ENCODE measurements at places on chromosomes 12 and 14.

DNA sequence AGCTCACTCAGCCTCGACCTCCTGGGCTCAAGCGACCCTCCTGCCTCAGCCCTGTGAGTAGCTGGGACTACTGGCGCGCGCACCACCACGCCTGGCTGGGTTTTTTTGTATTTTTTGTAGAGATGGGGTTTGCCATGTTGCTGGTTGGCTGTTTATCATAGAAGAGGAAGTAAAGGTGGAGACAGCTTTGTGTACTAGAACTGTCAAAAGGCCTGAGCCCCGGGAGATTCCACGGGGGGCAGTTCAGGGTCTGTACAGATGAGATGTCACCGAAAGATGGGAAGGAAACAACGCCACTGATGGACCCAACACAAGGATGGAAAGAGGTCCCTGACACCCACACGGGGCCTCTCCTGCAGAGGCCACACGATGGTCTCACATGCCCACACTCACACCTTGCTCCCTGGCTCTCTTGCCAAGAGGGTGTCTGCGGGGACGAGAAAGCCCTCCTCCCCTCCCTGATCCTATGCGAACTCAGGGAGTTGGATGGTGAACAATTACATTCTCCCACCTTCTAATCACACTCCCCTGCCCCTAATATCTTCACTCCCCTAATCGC is 66.6 kb downstream of the KDM2B start:
- DNase-seq = no peak

DNA sequence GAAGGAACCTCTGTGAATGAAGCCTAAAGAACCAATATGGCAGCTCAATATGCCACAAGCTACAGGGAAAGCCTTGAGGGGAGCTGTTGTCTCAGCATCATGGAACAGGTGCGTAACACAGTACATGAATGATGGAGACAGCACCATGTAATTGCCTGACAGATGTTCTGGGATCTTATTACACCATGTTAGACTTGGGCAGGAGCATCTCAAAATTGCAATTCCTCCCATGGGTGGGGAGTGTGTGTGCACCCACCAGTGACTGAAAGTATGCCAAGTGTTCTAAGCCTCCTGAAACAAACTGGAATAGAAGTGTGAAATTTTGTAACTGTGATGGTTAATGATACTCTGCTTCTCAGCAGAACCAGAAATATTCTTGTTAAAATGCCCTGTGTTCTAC is 151.0 kb upstream of the SRRM4 start:
- no peak for DNase-seq

DNA sequence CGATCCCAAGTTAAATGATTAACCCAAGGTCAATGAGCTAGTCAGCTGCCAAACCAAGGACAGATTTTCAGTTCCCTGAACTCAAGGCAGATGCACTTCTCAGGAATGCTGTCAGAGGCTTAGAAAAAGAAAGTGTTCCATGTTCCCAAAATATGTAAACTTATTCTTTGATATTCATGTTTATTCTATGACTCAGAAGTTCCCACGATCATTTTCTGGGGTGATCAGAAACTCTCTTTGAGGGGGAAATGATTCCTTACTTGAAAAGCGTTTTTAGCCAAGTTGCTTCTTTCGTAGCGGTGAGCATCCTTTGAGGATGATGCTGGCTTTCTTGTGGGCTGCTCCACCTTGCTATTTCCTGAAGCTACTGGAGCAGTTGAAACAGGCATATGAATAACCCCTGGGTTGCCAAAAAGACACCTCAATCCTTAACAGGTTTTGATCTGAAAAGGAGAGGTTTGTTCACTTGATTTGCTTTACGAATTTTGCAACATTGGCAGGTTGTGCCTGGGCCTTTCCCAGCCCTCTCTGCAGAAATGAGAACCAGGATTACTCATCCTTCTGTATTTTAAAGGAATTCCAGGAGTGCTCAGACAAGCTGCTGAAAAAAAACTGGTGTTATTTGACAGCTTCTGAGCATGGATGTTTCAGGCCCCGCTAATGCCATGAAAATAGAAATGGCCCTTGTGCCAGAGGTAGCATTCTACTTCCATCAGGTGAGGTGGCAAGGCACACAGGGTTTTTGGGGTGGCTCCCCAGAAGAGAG is 121.4 kb upstream of the HIF1A start:
- no peak for DNase-seq

- no peak for DNase-seq
Measured at GRCh38 chr14:68111097-68111852, 291.7 kb downstream of the RAD51B start.

DNA sequence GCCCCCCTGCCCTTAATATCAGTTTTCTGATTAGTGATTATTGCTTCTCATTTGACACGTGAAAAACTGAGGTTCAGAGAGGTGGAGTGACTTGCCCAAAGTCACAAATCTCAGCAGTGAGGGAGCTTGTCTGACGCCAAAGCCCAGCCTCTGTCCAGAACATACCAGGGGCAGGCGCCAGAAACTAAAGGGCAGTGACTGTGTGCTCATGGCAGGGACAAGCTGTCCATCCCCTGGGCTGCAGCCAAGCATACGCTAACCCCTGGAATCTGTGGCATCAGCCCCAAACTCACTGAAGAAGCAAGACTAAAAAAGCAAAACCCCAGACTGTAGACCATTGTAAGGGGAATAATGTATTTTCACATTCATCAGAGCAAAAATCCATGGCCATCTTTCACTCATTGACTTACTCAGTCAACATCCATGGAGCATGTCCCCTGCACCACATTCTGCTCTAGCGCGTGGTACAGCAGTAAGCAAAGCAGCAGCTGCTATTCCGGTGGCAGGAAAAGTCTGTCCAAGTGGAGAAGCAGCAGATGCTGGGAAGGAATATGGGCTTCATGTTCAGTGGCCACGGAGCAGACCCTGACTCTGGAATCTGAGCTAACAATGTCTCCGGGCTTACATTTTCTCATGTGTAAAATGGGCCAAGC is 1.5 kb upstream of the SERPINA4 start:
- DNase-seq = no peak

DNA sequence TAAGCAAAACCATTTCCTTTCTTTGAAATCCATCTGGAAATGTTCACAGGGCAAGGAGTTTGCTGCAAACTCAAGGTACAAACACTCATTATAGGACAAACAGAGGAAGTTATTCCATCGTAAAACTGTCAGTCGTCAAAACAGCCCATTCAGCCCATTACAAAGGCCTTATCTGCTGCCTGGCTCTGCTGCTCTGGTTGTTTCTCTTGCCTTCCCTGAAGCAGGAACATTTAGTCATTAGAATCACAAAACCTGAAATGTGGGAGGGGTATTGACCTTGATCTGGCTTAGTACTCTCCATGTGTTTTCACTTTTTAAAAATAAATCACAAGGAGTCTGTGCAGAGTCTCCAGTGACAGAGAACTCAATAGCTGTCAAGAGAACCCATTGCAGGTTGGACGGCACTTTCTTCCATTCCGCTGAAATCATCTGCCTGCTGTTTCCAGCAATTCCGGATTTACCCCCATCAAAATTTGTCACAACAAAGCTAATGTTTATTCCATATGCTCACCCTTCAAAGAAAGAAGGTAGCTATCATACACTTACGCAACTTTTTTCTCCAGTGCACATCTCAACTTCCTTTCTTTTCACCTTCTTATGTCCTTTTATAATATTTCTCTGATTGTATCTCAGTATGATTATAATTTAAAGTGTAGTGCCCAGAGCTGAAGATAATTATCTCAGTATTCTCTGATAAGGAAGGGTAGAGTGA is 24.6 kb upstream of the ITPR2 start:
- no peak for DNase-seq

- no peak for DNase-seq
Measured at GRCh38 chr12:31759632-31760459, 31.0 kb upstream of the AMN1 start.

DNA sequence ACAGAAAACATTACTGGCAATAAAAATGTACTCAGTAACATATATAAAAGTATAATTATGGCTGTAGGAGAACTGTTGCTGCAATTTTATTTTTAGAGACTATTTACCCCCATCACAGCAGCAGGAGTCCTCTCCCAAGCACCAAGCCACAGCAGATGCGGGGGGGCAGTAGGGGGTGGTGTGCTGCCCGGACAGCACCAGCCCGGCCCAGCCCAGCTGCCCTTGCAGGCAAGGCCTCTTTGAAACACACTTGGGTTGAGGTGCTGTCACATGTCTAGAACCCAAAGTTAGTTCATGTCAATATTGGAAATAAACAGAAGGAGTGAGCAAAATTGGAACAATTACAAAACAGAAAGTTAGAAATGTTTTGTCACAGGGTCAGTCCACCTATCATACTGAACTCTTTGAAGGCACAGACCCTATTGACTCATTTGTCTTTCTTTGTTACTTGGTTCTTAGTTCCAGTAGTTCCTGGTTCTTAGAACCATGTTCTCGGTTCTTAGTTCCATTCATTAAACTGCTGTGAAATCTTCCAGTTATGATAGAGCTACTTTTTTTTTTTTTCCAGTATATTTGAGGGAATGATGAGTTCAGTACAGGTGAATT is 22.7 kb downstream of the CCNK start:
- DNase-seq = no peak

DNA sequence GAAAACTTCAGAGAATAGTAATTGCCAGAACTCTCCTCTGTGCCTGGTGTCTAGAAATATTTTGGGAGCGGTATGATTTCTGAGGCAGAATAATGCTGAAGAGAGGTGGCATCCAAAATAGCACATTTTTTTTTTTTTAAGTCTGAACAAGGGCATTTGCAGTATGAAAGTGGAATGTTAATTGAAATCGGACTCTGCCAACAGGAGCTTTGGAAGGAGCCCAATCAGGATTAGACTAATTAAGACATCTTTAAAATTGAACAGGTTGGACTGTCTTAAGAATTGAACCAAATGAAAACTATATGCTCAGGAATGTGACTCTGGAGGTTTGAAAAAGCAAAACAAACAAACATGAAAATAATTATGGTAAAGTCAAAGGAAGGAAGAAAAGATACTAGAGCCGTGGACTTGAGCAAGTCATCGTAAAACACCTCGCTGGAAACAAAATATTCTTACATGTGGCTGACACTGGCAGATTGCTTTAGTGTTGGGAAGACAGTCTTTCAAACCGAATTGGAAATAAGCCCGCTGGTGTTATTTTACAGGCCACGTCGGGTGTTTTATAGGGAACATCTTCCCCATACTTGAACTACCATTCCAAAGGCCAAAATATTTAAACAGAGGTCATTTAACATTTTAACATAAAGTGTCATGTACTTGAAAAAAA is 436.3 kb downstream of the VRK1 start:
- DNase-seq = no peak

GRCh38 chr12:11984417-11984816 is 86.3 kb upstream of the BCL2L14 start:
- DNase-seq = no peak

DNA sequence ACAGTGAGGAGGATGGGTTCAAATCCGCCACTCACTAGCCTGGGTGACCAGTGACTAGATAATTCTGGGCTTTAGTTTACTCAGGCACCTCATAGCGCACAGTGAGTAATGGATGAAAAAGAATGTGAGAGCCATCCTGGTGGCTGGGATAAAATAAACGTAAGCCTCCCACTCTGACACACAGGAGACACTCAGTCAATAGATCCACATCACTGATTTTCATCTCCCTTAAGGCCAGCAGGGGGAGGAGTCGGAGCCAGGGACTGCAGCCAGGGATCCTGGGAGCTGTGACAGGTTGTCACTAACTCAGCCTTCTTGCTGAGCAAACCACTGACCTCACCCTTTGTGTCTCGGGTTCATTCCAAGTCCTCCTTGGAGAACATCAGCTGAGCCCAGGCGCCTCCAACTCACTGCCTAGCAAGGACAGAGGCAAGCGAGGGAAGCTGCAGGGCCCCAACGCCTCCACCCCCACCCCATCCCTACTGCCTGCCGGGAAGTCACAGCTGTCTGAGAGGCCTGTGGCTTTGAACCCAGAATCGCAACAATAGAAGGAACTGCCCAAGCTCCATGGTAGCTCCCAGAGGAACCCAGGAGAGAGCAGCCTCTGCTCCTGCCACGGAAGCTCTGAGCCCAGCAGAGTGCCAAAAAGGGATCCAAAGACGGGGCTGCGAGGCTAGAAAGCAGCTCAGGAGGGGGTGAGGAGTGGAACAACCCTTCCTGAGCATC is 30.7 kb downstream of the PXN start:
- no peak for DNase-seq

DNA sequence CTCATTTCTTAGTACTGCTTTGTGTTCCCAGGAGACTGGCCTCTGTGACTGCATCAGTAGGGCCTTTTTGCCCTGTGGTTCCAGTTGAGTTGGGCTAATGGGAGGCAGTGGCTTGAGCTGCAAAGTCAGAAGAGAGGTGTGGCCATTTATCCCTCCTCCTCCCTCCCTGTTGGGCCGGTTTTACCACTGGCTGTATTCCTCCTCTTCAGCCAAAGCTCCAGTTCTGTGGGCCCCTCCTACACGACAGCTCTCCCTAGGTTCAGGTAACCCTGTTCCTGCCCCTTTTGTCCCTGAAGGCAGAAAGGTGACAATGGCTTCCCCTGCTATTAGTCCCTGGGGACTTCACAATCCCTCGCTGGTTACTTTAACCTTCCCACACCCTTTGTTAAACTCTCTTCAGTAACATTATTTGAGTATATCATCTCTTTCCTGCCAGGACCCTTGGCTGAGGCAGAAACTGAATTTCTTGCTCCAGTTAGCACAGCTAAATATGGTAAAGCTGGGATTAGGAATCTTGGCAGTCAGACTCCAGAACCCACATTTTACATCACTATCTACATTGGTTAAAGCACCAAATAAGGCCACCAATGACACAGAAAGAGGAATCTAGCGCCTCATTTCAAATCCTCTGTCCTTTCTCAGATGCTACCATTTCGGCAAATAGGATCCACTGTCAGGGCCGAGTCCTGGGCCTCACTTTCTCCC is 121.9 kb upstream of the SLC35F4 start:
- no peak for DNase-seq

DNA sequence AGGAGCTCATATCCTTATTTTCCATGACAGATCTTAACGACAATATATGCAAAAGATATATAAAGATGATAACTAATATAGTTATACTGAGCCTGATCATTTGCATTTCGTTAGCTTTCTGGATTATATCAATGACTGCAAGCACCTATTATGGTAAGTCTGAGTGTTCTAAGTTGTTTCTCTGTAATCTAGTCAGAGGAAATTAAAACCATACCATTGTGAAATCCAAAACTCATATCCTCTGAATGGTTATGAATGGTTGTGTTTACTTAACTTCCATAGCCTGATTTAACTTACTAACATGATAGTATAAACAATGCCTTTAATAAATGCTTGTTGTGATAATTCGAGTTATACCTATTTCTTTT is 760 bp downstream of the TMEM19 start:
- DNase-seq = no peak

DNA sequence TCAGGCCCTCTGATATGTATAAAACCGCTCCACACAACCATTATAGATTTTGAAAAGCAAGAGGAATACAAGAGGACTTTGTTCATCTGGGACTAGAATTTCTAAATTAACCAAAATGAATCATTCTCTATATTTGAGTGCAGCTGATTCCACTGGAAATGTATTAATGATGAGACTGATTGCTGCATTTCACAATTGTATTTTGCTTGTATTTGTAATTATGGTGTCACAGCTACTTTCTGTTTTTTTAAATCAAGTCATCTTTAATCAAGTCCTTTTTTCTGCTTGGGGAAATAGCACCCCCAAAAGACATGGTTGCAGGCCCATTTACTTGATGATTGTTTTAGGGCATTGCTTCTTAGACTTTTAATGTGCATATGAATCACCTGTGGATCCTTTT is 162.4 kb downstream of the KICS2 start:
- no peak for DNase-seq

Data from activated T-helper 1 cell treated with anti-CD3 and anti-CD28 coated beads, Interleukin-2, amount 50 U/mL, for 16 hours (primary cell).